Type B pancreatic cell (in vitro differentiated cells): ENCODE measurements at places on chromosomes 2 and 18.

GRCh38 chr2:209368406-209368805 is 55.4 kb upstream of the MAP2 start:
- peak overlapping the region; percentile 75 for H3K27ac ChIP-seq
- no peak for DNase-seq
- no peaks in the 10 kb centered on the region for H3K4me1 ChIP-seq
- H3K4me3 ChIP-seq = peak overlapping the region; percentile 11
- no peaks in the 10 kb centered on the region for H3K36me3 ChIP-seq
- H3K27me3 ChIP-seq = no peaks in the 10 kb centered on the region

DNA sequence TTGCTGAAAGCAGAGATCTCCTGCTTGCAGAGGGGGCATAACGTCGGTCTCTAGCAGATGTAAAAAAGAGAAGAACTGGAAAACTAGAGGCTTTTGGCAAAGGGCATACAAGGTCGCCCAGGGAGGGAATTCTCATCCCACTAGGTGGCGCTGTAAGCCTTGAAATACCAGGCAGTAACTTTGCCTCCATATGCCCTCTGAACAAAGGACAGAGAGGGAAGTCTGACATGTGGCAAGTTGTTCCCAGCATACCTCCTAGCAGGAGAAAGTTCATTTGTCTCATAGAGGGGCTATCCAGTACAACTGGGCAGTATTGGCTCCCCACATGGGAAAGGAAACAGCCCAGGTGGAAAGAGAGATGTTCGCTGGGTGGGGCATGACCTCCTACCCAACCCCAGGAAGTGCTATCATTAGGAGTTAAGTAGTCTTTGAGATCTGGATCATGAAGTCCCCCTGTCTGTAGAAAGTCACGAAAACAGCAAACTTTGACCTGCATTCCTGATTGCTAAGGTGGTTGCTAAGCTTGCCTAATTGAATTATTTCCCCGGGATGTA is 39.9 kb downstream of the STK17B start:
- no peak overlapping the region for H3K27ac ChIP-seq
- no peaks in the 10 kb centered on the region for H3K4me1 ChIP-seq

DNA sequence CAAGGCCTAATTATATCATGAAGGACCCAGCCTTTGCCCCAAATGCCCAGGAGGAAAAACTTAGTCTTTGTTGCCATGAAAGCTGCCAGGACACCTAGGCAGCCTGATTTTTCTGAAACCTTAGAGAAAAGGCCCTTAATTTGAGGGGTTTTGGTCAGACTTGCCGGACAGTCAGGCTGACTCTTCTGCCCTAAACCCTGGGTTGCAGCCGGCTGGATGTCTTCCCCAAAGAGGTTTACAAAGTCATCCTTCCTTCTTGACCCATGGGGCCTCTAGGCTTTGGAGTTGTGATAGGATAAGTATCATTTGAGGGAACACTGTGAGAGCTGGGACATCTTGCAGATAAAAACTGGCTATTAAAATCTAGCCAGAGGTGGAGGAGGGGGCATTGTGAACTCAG is 2.4 kb upstream of the HOXD1 start:
- peaks cover 10% of the 10 kb centered on the region for H3K4me1 ChIP-seq
- peaks cover 83% of the 10 kb centered on the region for H3K27me3 ChIP-seq
- H3K4me3 ChIP-seq = peak overlapping the region; percentile 51

- H3K27me3 ChIP-seq = peaks cover 7% of the 10 kb centered on the region
- no peak for DNase-seq
- H3K36me3 ChIP-seq = no peaks in the 10 kb centered on the region
- no peak overlapping the region for H3K4me3 ChIP-seq
These were observed 43.0 kb downstream of the CNGA3 start for GRCh38 chr2:98389251-98389605.

GRCh38 chr2:102301867-102302362 is 9.4 kb upstream of the IL1RL1 start:
- H3K27me3 ChIP-seq = peaks cover 35% of the 10 kb centered on the region
- no peak for DNase-seq
- H3K4me3 ChIP-seq = no peak overlapping the region
- no peaks in the 10 kb centered on the region for H3K4me1 ChIP-seq
- H3K36me3 ChIP-seq = no peaks in the 10 kb centered on the region

DNA sequence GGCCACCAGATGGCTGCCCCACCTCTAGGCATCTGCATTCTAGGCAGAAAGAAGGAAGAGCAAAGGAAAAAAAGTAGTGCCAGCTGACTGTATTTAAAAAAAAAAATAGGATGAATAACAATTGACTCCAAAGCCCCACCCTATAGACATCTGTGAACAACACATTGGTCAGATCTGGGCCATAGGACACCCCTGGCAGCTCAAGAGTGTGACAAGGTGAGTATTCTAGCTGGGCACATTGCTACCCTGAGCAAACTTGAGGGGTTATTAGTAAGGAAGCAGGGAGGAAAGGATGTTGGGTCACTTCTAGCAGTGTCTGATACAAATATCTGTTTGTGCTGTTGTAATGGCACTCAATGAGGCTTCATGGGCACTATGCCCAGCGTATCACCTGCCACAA is 58.6 kb upstream of the NPAS2 start:
- H3K36me3 ChIP-seq = no peaks in the 10 kb centered on the region
- no peak for DNase-seq
- H3K27me3 ChIP-seq = peaks cover 11% of the 10 kb centered on the region
- no peak overlapping the region for H3K27ac ChIP-seq

- DNase-seq = no peak
- H3K36me3 ChIP-seq = no peaks in the 10 kb centered on the region
- no peaks in the 10 kb centered on the region for H3K27me3 ChIP-seq
- H3K4me3 ChIP-seq = no peak overlapping the region
- H3K4me1 ChIP-seq = peaks cover 23% of the 10 kb centered on the region
These were observed 127.9 kb downstream of the EVA1A start for GRCh38 chr2:75432761-75433361.

DNA sequence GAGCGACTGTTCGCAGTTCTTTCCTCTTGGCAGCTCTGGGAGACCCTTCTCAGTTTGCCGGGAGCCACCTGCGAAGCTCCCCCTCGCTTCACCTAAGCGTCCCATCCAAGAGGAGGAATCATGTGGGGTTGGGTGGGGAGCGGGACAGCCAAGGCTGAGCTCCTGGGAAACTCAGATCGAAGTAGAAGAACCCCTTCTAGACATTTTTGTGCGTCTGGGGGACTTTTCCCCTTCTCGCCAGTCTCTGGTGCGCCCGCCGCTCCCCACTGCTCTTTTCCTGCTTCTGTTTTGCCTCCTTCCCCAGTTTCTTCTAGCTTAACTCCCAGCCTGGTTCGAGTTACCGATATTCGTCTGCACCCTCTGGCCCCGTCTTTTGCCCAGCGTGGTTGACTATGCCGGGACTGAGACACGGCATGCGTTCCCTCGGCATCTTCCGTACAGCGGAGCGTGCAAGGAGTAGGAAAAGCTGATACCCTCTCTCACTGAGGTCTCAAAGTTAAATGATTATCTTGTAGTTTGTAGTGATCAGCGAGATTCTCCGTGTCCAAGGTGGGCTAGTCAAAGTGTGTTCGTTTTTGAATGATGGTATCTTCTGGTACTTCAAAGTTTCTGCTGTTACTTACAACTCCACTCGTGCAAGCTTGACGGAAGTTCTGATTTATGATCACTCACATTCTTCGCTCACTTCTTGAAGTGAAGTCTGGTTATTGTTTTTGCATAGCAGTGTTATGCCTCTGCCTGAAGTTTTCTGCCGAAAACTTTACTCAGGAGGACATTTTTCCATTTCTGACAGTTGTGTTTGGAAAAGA is 664 bp downstream of the CAMKMT start:
- H3K27me3 ChIP-seq = no peaks in the 10 kb centered on the region
- H3K4me1 ChIP-seq = peaks cover 14% of the 10 kb centered on the region
